ENCODE measurements at places on chromosomes 12 and 14.

GRCh38 chr12:130530429-130530828 lies 185.7 kb downstream of the RIMBP2 start:
- no peak for DNase-seq

DNA sequence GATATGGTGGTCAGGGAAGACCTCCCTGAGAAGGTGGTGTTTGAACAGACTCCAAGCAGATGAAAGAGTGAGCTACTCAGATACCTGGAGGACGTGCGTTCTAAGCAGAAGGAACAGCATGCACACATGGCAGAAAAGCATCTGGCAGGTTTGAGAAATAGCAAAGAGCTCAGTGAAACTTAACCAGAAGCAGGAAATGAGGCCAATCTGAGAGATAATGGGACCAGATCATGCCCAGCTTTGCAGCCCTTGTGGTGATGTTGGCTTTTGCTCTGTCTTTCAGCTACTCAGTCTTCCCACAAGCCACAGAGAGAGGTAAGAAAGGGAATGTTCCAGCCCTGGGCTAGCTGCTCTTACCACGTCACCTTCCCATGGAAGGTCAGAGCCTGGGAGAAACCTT lies 176.3 kb upstream of the GSC start:
- no peak for DNase-seq

DNA sequence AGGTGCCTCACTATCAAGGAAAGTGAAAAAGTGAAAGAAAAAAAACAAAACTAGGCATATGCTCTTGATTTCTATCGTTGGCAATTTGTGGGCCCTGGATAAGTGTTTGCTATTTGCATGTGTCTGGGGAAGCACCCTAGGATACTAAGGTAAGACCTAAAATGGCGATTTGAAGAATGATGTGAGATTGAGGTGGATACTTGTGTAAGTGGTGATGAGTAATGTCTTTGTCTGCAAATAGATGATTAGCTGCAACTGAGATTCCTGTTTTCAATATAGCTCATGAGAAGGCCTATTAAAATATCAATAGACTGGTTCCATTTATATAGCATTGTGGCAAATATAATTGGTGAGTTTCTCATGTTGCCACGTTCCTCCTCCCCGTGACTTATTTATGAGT lies 261.7 kb downstream of the NEDD1 start:
- DNase-seq, result peak; percentile 36

GRCh38 chr12:109523504-109523903 lies 46.1 kb downstream of the UBE3B start:
- no peak for DNase-seq

DNA sequence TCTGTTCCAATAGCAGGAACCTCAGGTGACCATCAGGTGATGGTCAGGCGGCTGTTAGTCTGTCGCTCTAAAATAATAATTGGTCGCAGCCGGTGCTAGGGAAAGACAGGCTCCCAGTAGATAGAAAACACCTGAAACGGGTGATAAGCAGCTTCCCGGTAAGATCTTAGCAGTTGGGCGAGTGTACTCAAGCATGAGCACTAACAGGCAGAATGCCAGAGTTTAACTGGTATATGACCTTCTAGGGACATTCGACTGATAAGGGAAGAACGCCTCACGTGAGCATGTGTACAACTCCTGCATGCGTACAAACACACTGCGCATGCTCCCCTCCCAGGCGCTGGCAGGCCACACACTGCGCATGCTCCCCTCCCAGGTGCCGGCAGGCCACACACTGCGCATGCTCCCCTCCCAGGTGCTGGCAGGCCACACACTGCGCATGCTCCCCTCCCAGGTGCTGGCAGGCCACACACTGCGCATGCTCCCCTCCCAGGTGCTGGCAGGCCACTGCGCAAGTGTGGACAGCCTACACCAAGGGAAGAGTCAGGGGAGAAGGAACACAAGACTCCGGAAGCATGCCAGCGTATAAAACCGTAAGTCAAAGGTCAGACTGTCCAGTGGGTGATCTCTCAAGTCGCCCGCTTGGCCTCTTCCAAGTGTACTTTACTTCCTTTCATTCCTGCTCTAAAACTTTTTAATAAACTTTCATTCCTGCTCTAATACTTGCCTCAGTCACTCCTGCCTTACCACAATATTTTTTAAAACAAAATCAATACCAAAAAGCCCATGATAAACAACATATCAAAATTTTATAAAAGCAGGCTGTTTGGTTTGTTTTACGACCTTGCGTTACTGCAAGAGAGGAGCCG lies 24.5 kb downstream of the GPRC5D start:
- DNase-seq, result peak; percentile 23
